WERI-Rb-1 (cell line): ENCODE measurements at places on chromosomes 7 and 10.

- no peak for DNase-seq
Measured at GRCh38 chr10:111972109-111972508, 211.5 kb downstream of the GPAM start.

GRCh38 chr7:123537026-123537642 lies 2.7 kb upstream of the IQUB start:
- DNase-seq, result no peak

- DNase-seq, result no peak
Measured at GRCh38 chr7:100376066-100376465, 2.8 kb downstream of the PILRA start.

DNA sequence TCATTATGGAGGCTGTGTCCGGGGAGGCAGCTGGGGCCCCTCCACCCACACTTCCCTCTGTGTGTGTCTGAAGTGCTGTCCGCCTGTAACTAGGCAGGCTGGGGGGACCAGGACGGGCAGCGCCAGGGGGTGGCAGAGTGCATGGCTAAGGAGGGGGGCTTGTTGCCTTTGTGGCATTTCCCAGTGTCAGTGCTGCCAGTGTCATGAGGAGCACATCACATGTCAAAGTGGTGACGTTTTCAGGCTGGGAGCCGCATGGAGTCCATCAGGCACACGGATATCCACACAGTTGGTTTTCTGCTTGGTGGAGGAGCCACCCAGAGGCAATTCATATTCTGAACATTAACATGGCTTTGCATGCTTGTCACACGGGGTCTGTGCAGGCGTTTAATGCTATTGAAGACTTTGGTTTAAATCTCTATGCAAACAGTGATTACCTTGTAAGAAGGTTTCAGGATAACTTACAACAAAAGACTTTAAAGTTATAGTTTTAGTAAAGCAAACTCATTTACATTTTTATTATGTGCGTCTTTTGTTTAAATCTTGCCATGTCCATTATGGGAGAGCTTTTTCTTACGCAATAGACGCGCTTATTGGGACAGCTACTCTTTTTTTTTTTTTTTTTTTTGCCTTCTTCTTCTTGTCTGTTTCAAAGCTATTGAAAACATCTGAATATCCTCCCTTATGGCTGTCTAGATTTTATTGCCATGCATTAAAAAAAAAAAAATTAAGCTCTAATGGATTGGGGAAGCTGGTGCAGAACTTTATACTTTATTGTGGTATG lies 52.9 kb downstream of the C10orf67 start:
- DNase-seq, result no peak

- no peak for DNase-seq
Measured at GRCh38 chr10:68877482-68878110, 23.5 kb upstream of the DDX50 start.

GRCh38 chr10:112460366-112460765 lies 13.4 kb downstream of the VTI1A start:
- DNase-seq, result no peak

GRCh38 chr7:74567318-74567668 lies 90.2 kb upstream of the GTF2I start:
- no peak for DNase-seq

GRCh38 chr7:45007571-45008328 lies 7.7 kb downstream of the CCM2 start:
- DNase-seq, result no peak

DNA sequence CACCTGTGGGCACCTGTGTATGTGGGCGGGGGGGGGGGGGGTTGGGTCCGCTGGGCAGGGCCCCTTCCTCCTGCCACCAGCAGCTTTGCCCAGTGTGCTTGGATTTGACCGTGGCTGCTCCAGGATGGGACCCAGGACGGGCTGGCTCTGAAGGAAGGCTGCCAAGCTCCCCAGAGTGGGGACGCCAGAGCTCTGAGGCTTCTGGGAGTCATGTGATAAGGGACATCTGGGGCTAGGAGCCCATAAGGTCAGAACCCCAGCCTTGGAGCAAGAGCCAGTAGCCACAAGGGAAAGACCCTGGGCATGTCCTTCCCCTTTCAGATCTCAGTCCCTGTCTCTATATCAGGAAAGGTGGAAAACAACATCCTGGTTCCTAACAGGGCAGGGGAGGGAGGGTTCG lies 21.8 kb upstream of the AMZ1 start:
- no peak for DNase-seq

GRCh38 chr7:66859794-66860645 lies 61.0 kb upstream of the TMEM248 start:
- no peak for DNase-seq

DNA sequence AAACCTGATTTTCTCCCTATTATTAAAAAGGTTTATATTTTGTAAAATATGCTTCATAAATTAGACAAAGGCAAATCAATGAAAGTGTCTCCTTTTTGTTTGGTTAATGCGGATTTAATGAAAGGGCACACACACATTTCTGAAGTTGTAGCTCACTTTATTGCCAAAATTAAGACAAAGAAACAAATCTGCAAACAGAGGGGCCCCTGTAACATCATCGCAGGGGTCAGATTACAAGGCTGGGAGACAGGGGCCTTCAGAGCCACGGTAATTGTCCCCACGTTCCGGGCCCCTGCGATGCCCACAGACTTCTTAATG lies 22.4 kb downstream of the FGFBP3 start:
- no peak for DNase-seq

- DNase-seq, result no peak
Measured at GRCh38 chr7:46450886-46451285, 529.8 kb upstream of the IGFBP3 start.

GRCh38 chr7:5630670-5631069 lies 150.8 kb downstream of the RNF216 start:
- no peak for DNase-seq

DNA sequence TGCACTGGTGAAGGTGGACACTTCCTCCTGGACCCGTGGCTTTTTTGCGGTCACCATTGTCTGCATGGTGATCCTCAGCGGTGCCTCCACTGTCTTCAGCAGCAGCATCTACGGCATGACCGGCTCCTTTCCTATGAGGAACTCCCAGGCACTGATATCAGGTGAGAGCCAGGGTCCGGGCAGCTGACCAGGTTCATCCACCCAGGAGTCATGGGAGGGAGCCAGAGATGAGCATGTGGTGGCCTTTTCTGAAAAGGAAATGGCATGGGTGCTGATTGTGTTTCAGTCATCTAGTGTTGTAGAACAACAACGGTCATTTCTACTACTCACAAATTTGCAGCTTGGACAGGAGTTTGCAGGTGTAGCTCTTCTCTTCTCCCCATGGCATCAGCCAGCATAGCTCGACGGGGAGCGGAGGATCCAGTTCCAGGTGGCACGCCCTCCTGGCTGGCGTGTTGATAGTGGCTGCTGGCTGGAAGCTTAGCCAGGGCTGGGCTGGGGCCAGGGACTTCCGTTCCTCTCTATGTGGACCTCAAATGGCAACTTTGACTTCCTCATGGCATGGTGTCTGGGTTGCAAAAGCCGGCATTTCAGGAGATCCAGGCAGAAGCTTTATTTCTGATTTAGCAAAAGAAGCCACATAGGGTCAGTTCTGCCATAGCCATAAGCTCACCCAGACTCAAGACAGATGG lies 32.7 kb downstream of the SLC29A3 start:
- DNase-seq, result no peak

- no peak for DNase-seq
Measured at GRCh38 chr7:84224505-84224904, 29.9 kb upstream of the SEMA3A start.

GRCh38 chr7:37320848-37321468 lies 127.7 kb downstream of the ELMO1 start:
- DNase-seq, result peak; percentile 55

- no peak for DNase-seq
Measured at GRCh38 chr10:8628351-8628750, 573.9 kb downstream of the GATA3 start.

DNA sequence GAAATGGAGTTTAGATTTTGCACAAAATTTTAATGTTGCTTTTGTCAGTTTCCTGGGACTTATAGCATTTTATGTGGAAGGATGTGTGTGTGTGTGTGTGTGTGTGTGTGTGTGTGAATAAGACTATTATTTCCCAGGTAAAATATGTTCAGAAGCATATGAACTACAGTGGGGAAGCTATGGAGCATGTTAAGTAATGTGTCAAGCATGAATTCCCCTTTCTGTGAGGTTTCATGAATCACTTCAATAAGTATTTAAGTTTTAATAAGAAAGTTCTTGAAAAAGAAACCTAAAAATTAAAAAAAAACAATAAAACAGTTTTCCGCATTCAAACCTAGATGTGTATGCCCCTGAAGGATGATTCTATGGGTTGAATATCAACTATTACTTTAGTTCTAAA lies 693 bp downstream of the CREB5 start:
- DNase-seq, result no peak

DNA sequence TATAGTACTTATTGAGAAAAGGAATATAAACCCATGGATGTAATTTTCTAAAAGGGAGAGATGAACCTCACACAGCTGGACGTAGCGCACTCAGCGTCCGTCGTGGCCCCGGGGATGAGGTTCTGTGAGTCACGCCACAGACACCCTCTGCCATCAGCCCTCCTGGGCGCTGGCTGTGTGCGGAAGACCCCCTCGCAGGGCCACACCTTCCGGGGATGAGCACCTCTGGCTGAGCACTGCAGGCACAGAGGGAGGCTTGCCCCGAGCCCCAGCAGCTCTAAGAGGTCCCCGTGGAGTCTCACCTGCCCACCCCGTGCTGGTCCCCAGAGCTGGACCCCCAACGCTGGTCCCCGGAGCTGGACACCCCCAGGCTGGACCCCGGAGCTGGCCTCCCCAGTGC lies 215.8 kb downstream of the PTPRN2 start:
- DNase-seq, result no peak

DNA sequence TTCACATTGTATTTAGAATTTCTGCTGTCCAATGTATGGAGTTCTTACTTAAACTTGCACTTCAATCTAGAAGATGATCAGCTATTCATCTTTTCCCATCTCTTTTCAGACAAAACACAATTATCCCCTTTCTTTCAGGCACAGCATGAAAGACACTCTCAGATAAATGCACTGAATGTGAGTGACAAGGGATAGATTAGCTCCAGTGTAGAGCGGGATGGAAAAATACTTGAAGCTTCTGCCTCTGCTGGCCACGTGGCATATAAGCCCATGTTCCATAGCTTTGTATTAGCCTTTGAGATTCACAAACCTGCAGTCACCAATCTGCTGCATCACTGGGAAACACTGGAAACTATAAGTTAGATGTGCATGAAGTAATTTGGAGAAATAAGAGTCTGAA lies 162.2 kb upstream of the FAM3C start:
- no peak for DNase-seq

- no peak for DNase-seq
Measured at GRCh38 chr7:111098926-111099250, 8.0 kb downstream of the LRRN3 start.

DNA sequence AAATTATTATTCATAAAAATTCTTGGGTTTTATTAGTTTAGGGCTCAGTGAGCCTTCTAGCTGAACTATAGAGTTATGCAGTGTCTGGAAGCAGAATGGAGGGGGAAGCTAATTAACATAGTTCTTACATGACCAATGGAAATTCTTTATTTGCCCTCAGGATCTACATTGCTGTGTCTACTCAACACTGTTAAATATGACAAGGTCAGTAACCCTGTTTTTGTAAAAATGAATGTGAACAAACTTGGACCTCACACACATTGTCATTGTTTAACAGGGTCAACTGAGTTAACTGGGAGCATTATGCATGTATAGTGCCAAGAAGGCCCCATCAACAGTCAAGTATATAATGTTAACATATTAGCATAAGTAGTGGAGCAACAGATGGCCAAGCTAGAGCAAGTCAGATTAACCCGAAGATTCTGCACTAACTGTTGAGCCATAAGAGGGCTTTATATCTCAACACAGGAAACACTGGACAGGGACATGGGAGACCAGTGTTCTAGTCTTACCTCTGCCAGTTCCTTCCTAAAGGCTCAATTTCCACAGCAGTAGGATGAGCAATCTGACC lies 122.5 kb upstream of the SEM1 start:
- DNase-seq, result peak; percentile 30

GRCh38 chr7:119703895-119704294 lies 569.1 kb upstream of the KCND2 start:
- DNase-seq, result no peak

DNA sequence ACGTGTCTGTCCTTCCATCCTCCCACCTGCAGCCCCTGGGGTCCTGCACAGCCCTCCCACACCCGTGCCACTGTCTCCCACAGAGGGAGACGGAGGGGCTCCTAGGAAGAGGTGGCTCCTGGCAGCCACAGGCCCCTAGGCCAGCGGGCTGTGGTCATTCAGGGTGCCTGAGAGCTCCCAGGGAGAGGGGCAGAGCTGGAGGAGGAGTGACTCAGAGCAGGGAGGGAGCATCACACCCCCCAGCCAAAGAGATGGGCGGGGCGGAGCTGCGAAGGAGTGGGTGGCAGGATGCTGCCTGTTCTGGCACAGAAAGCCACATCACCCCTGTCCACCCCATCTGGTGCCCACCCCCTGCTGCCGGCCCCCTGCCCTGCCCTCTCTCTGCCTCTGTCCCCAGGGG lies 50.5 kb downstream of the STK32C start:
- no peak for DNase-seq

- no peak for DNase-seq
Measured at GRCh38 chr7:70730451-70731110, 401.4 kb upstream of the GALNT17 start.

DNA sequence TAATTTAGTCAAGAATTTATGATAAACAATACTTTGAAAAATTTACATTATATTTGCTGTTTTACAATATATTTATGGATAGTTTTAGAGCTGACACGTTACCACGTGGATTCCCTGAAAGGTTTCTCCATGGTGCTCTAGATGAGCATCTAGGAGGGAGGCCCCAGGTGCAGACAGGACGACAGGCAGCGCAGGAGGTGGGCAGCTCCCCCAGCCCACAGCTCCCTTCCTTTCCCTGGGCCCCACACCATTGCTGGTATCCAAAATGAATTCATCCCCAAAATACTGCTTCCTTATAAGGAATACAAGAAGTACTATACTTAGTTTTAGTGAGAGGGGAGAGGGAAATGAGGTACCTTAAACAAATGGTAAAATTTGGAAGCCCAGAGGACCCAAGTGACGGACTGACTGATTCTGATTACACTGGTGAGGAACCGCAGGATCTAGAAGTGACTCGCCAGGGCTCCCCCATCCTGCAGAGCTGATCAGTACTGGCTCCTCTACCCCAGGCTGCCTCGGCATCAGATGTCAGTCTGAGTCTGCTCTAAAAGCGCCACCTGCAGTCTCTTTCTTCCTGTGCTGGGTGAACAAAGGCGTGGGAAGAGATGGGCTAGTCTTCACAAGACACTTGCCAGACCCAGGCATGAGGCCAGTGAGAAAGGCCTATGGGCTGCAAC lies 89.2 kb downstream of the DLG5 start:
- peak; percentile 81 for DNase-seq

GRCh38 chr10:93838278-93838677 lies 55.5 kb upstream of the SLC35G1 start:
- DNase-seq, result no peak

GRCh38 chr7:127146746-127147536 lies 105.8 kb downstream of the GRM8 start:
- DNase-seq, result no peak

GRCh38 chr7:338295-339061 lies 48.5 kb downstream of the FOXL3 start:
- no peak for DNase-seq

GRCh38 chr10:113362645-113363091 lies 190.2 kb upstream of the HABP2 start:
- no peak for DNase-seq

- DNase-seq, result no peak
Measured at GRCh38 chr7:1990001-1990670, 242.6 kb downstream of the MAD1L1 start.
